Stimulated activated CD8-positive, alpha-beta memory T cell treated with anti-CD3 and anti-CD28 coated beads, Interleukin-4, amount 100 ng/mL, for 1 hour (primary cell): ENCODE measurements at places on chromosomes 2 and 18.

GRCh38 chr18:48049757-48050156 is 119.3 kb upstream of the SMAD2 start:
- DNase-seq: no peak

DNA sequence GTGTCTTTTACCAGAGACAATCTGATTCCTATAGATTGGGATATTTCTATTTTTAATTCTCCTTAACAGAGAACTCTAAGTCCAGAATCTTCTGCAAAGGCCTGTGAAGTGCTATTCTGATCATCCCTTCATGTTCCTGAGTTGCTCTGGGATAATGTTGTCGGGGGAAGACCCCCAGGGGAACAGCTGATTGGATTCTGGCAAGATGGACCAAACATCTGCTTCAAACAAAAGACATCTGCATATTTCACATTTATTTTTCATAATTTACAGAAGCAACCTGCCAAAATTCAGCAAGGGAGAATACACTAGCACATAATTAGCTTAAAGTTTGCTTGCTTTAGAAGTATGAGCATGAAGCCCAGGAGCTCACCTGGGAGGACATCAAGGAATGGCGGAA is 116.0 kb upstream of the ETAA1 start:
- no peak for DNase-seq

- no peak for DNase-seq
Observed at GRCh38 chr18:21996351-21996826, 173.0 kb upstream of the GATA6 start.

- no peak for DNase-seq
Observed at GRCh38 chr2:152376385-152376784, 41.4 kb downstream of the FMNL2 start.

- no peak for DNase-seq
Observed at GRCh38 chr2:173086518-173087213, 11.0 kb downstream of the MAP3K20 start.

DNA sequence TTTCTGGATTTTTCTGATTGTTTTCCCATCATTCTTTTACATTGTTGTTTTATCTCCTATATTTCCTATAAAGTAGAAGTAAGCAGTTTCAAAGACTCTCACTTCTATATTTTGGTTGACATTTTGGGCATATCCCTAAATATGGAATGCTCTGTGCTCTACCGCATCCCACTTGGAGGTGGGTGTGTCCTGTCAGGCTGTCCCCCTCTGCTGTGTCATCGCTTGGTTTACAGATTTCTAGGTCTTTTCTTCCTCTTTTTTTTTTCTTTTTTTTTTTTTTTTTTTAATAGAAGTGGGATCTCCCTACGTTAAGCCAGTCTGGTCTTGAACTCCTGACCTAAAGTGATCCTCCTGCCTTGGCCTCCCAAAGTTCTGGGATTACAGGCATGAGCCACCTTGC is 13.3 kb downstream of the DGKD start:
- no peak for DNase-seq

DNA sequence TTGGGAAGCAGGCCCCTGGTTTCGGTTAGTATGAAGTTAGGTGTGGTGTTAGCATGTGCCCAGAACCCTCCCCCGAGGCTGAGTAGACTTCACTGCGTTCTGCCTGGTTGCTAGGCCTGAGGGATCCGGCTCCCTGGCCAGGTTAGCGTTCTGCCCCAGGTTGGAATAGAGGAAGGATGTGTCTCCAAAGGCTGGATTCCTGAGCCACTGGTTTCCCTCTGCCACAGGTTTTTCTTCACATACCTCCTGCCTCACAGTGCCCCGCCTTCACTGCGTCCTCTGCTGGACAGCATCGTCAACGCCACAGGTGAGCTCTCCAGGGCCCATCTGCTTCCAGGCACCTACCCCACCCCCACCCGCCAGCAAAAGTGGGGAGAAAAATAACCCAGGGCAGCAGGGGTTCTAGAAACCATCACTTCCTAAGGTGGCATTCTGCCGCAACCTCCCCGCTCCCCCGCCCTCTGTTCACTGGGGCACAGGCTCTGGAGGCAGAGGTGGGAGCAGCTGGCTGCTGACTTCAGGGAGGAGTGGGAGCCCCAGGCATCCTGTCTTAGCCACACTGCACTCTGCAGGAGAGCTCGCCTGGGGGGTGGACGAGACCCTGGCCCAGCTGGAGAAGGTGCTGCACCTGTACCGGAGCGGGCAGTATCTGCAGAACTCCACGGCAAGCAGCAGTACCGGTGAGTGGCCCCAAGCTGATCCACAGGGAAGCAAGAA is 7.1 kb downstream of the PKDCC start:
- DNase-seq: no peak

- no peak for DNase-seq
Observed at GRCh38 chr18:74023220-74023619, 124.4 kb downstream of the FBXO15 start.

DNA sequence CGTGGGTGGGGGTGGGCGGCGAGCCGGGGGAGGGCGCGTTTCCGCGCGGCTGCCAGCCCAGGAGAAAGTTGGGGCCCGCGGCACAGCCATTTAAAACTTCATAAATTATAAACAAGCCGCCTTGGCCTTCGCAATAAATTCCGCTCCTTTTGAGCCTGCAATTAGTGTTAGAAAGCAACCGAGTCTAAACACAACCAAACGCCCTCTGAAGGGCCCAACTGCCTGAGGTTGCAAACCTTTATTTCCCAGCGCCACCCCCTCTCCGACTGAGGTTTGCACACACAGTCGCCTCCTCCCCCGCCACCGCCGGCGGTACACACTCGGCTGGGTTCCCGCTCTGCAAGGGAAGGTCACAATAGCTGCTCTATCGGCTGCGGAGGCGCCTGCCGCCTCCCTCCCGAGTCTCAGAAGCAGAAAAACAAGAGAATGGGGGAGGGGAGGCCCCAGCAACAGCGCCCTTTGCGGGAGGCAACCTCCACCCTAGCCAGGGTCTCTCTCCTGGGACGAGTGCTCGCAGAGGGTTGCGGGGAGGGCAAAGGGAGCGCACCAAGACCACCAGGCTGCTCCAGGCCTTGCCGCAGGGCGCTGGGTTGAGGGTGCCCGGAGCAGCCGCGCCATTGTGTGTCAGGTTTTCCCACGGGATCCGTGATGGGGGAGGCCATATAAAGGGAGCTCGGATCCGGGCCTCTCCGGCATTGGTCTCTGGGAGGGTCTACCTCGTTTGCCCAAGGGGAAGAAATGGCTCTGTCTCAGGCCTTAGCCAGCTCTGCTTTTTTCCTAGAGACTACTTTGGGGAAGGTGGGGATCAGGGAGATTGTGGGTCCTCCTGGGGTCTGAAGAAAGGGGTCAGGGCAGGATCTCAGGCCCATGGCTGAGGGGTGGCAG is 13.4 kb upstream of the HOXD1 start:
- DNase-seq: no peak

DNA sequence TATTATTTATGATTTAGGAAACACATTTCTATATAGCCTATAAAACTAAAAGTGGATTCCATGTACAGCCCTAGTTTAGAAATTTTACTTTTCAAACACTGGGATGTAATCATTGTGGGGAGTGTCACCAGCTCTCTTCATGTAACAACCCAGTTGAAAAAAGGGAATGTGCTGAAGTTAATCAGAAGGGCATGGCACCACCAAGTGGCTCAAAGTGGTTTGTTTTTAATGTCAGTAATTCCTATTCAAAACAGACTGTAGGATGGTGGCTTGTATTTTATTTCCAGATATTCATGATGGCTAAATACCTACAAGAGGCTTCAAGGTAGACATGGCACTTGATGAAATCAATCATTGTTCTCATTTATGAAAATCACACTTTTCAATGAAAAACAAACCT is 58.1 kb upstream of the TMEM182 start:
- DNase-seq: no peak

GRCh38 chr2:68188831-68189230 is 31.1 kb downstream of the PNO1 start:
- no peak for DNase-seq

DNA sequence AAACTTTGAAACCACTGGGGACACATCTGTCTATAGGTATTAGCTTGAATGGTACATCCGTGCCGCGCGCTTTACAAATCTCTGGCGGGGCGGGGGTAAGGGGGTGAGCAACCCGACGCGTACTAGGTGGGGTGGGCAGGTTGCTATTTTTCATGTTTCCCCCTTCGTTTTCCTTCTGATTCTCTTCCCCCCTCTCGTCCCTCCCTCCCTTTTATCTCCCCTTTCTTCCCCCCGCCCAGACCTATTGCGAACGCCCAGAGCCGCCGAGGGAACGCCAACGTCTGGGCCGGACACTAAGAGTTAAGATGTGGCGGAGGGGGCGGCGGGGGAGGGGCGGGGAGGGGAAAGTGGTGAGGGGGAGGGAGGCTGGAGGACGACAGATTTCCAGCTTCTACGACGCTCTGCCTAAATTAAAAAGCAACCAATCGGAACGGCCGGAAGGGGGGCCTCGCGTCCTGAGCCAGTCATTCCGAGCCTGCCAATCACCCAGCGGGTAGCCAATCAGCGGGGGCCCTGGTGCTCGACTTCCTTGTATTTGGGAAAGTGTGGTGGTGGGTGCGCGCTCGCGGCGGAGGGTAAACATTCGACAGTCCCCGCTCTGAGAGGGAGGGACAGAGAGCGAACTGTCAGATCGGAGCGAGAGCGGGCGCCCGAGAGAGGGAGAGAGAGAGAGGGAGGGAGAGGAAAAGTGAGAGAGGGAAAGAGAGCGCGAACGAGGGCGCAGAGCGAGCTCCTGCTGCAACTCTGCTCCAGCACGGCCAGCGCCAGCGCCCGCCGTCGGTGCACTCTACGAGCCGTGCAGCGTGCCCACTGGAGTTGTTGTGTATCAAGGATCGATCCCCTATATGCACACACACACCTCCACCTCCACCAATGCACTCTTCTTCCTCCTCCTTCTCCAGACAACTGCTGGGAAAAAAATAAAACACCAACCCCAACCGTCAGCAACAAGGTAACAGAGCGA is at the start of gene POU3F3:
Gene POU3F3 (plus strand): TSS at position 582 of the 964 bp plus-strand sequence. CDS start 1,396 bp downstream, outside the sequence.
- DNase-seq: no peak

DNA sequence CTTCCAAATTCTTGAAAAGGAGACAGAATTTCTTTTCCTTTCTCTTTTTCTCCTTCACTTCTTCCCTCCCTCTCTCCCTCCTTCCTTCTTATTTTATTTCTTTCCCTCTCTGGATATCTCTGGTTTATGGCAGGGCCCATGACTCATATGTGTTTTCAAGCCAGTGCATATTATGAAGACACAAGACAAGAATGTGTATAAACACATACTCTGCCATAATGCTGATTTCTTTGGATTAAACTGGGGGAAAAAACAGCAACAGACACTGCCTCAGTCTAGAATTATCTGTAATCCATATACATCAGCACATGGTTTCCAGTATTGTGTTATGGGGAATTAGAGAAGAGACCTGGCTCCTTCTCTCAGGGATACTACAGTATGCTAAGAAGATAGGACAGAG is 82.8 kb upstream of the CPO start:
- no peak for DNase-seq

- DNase-seq: no peak
Observed at GRCh38 chr2:215736653-215737290, 276.6 kb downstream of the MREG start.

- DNase-seq: no peak
Observed at GRCh38 chr2:206863196-206863595, 76.1 kb upstream of the CPO start.

GRCh38 chr2:21254170-21254965 is 130.6 kb downstream of the TDRD15 start:
- no peak for DNase-seq

- no peak for DNase-seq
Observed at GRCh38 chr2:88561646-88562388, 65.4 kb downstream of the EIF2AK3 start.

GRCh38 chr2:23206650-23207049 is 178.3 kb upstream of the KLHL29 start:
- DNase-seq: no peak

- no peak for DNase-seq
Observed at GRCh38 chr2:62486439-62486765, 19.6 kb downstream of the TMEM17 start.
